Fibroblast of the aortic adventitia (primary cell): ENCODE measurements at places on chromosomes 2 and 18. TPM values are rescaled to one million over a fixed set of nuclear protein-coding genes. Genes with fewer than 3 reads are reported as not detected.

Gene CD207
- not detected in 2 replicates for total RNA-seq

Gene RAX
- not detected in 2 replicates for total RNA-seq

Gene TMEFF2
- total RNA-seq = 4.7 and 9.4 TPM in 2 replicates

Gene PPP1R1C
- total RNA-seq = 1.4 TPM in 1 of 2 replicates, not detected in the other

Gene NT5DC4
- total RNA-seq = not detected in 2 replicates

Gene TBR1
- total RNA-seq = not detected in 2 replicates

Gene AGXT
- total RNA-seq = not detected in 2 replicates

Gene TCF23
- total RNA-seq = 2.3 TPM in 1 of 2 replicates, not detected in the other

Gene LYG1
- 0.09 TPM in 1 of 2 replicates, not detected in the other for total RNA-seq

Gene ALK
- total RNA-seq = 0.27 and 0.82 TPM in 2 replicates
